ENCODE measurements at places on chromosomes 7 and 10.

- DNase-seq: no peak
Observed at GRCh38 chr10:113491967-113492565, 60.8 kb upstream of the HABP2 start.

- no peak for DNase-seq
Observed at GRCh38 chr10:37992083-37992482, 15.6 kb upstream of the ZNF25 start.

- DNase-seq: no peak
Observed at GRCh38 chr7:158356454-158356853, 231.2 kb downstream of the PTPRN2 start.

DNA sequence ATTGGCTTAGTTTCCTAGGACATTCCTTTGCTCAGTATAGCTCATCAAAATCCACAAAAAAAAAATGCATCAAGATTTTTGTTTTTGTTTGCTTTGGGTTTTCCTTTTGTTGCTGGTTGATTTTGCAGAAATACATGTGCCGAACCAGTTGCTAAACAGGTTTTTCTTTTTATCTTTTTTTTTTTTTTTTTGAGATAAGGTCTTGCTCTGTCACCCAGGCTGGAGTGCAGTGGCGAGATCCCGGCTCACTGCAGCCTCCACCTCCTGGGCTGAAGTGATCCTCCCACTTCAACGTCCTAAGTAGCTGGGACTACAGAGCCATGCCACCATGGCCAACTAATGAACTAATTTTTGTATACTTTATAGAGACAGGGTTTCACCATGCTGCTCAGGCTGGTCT, 8.3 kb downstream of the CSTF2T start:
- DNase-seq: no peak

GRCh38 chr10:3395458-3395861, 222.9 kb upstream of the PITRM1 start:
- DNase-seq: no peak

GRCh38 chr10:103067956-103068355, 125.1 kb downstream of the NT5C2 start:
- no peak for DNase-seq

DNA sequence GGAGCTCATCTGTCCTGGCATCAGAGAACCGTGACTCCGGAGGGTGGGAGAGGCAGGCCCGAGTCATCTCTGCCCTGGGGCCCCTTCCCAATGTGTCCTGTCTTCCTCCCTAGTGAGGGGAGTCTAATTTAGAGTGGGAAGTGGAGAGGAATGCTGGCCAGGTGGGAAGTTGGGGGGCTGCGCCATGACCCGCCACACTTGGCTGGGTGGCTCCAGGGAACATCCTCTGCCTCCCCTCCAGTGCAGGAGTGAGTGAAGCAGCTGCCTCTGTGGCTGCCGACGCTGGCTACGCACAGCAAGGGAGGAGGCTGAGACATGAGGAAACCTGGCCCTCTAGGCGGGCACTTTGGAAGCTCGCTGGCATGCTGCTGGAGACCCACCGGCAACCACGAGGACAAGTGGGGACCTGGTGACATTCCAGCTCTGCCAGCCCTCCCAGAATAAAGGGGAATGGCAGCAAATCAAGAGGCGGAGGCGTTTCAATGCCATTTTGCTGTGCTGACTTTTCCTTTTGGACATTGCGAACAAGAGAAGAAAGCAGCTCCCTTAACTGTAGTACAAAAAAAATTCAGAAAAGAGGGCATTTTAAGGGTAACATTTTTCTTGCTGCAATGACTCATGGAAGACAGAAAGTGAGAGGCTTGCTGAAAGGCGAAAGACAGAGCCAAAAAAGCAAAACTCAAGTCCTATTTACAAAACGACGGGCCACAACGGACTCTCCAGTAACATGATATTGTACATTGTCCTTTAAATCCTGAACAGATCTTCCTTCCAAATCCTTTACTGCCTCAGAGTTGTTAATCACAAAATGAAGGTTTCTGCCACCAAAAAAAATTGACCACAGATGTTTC, 121.2 kb upstream of the PITRM1 start:
- no peak for DNase-seq

- DNase-seq: no peak
Observed at GRCh38 chr7:106659166-106659962, 1.6 kb downstream of the CCDC71L start.

DNA sequence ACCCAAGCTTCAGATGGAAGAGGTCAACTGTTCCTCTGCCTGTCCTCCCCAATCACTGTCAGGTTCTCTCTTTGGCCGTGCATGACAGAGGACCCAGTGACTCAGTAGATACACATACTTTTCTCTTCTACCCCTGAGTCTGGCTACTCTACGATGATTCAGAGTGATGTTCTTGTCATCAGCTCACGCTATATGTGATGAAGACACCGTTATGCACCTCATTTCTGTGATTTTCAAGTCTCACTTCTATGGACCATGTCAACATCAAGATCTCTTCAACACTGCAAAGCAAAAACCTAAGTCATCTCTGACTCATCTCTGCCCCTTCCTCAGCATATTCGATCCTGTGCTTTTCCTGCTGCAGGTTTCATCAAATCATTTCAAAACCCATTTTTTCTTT, 76.6 kb upstream of the DGKI start:
- no peak for DNase-seq

DNA sequence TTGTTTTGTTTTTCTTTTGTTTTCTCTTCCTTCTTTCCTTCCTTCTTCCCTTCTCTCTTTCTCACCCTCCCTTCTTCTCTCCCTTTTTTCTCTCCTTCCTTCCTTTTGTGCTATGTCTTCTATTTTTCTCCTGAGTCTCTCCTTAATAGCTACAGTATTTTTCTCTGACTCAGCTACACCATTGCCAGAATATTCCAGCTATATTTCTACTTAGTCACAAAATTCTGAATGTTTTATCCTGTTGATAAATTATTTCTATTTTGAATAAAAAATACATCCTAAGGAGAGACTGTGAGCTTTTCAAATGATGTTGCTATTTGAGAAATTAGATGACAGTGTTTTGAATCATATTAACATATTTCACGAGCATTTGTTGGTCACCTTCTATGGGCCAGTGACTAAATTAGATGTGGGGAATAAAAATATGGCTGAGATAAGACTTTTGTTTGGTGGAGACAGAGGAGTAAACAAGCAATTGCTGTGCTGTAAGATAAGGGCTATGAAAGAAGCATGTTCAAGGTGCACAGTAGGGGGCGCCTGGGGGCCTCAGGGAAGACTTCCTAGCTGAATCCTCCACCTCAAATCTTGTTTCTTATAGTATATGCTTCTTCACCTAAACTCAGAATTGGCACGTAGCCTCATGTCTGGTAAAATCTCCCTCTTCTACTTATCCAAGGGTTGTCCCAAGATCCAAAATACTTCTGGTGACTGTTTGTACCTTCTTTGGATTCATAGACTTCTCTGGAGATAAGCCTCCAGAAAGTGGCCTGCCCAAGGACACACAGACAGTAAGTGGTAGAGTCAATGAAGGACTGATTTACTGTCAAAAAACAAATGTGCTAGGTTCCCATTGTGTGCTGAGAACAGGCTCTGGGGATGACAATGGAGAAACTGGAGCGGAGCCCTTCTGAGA, 115.5 kb upstream of the CREB5 start:
- peak; percentile 16 for DNase-seq

GRCh38 chr10:88291289-88292184, 291.6 kb downstream of the RNLS start:
- DNase-seq: no peak

GRCh38 chr10:92699193-92699517, 9.4 kb downstream of the HHEX start:
- DNase-seq: no peak

GRCh38 chr10:128846927-128847326, 620.1 kb upstream of the MGMT start:
- no peak for DNase-seq

DNA sequence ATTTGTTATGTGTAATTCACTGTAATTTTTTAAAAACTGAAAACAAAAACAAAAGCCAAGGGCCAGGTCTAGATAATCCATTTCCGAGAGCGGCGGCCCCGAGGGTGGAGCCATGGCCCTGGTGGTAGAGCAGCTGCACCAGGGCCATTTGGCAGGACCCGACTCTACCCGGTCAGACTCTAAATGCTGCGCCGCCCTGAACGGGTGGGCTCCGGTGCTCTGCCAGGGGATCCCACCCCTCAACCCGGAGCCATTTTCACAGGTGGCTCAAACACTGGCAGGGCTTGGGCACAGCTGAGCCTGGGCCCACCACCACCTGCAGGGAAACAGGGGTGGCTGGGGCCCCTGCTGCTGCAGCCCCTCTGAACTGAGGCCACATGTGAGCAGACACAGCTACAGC, 56.9 kb downstream of the DPYSL4 start:
- no peak for DNase-seq

- no peak for DNase-seq
Observed at GRCh38 chr7:109983618-109984017, 1107.3 kb upstream of the LRRN3 start.

- DNase-seq: no peak
Observed at GRCh38 chr7:80140388-80140787, 5.8 kb downstream of the GNAI1 start.

GRCh38 chr7:36165059-36165458, 12.0 kb downstream of the EEPD1 start:
- no peak for DNase-seq

- no peak for DNase-seq
Observed at GRCh38 chr10:57654856-57655255, 612.8 kb downstream of the IPMK start.

- DNase-seq: no peak
Observed at GRCh38 chr7:69309601-69310000, 288.7 kb upstream of the AUTS2 start.

DNA sequence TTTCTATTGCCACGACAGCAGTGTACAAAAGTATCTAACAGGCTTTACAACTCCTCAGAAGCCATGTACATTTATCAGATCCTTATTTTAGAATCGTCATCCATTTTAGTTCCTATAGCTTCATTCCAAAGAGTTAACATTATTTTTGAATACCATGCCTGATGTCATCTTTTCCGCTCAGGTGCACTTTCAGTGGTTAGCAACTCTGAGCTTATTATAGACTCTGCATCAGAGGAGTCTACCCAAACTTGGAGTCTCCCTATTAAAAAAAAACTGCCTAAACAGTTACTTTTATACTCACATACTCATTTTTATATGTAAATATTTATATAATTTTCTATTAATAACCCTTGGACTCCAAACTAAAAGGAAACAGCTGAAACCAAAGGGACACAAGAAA, 31.6 kb upstream of the PRSS37 start:
- no peak for DNase-seq

DNA sequence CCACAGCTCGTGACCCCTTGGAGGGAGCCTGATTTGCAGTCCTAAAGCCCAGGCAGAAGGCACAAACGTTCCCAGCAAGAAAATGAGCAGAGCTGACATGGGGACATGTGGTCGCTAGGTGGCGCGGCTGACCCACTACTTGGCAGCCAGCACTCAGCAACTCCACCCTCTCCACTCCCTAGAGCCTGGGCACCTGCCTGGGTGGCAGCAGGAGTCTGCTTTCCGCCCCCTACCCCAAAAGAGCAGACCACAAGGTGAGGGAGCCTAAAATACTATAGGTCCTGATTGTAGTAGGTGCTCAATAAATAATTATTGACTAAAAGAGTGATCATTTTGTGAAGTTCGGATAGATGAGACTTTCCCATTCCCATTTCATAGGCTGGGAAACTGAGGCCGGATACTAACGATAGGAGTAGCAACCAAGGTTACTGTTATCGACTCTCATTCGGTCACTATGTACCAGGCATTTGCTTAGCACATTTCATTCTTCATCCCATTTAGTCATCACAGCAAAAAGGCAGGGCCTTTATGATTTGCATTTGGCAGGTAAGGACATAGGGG, 57.4 kb downstream of the NEUROG3 start:
- DNase-seq: peak; percentile 74

GRCh38 chr10:101932183-101932582, 88.6 kb upstream of the KCNIP2 start:
- DNase-seq: no peak

GRCh38 chr7:138924501-138925225, 56.5 kb downstream of the KIAA1549 start:
- no peak for DNase-seq

All from kidney glomerular epithelial cell (primary cell).